ENCODE measurements at places on chromosomes 5 and 9.

DNA sequence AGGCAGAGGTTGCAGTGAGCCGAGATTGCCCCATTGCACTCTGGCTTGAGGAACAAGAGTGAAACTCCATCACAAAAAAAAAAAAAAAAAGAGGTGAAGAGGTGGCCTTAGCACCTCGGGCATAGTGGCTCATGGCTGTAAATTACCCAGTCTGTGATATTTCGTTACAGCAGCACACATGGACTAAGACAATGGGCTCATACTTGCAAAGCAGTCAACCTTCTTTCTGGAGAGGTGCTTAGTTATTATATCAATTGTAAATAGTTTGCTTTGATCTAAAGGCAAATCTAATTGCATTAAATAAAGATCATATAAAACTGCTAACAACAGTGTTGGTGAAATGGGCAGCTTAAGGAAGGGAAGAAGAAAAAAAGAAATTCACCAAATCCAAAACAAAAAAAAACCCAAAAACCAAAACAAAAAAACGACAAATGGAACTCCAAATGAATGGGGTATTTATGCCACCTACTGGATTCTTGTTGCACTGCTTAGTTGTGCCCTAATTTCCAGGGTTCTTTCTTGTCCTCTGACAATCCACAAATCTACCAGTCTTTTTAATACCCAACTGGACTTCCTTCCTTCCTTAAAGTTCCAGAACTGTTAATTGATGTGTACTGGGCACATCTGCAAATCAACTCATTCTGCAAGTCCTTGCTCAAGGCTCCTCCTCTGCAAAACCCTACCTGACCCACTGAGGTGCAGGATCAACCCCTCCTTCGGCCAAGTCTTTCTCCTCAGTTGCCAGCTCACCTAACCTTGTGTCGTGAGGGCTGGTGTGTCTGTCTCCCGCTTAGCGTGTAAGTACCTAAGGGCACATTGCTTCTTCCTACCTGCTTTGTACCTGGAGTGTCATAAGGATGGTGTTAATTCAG, 35.0 kb upstream of the DMRT1 start:
- peak; percentile 21 for DNase-seq

GRCh38 chr9:116322521-116322920, 168.9 kb downstream of the PAPPA start:
- DNase-seq, result no peak

- DNase-seq, result no peak
These were observed at the start of gene GDA for GRCh38 chr9:72149231-72149975. Gene GDA (plus strand): TSS chr9:72149440. CDS start chr9:72149560, 120 bp downstream.

GRCh38 chr9:32304495-32304894, 79.9 kb upstream of the ACO1 start:
- no peak for DNase-seq

- peak; percentile 58 for DNase-seq
These were observed 37.1 kb downstream of the PRDM6 start for GRCh38 chr5:123125962-123126732.

GRCh38 chr5:32330126-32330971, 17.6 kb upstream of the MTMR12 start:
- DNase-seq, result no peak

GRCh38 chr5:2212481-2212880, 329.8 kb upstream of the IRX4 start:
- no peak for DNase-seq

GRCh38 chr5:122029818-122030217, 48.2 kb downstream of the LOX start:
- DNase-seq, result no peak

- DNase-seq, result no peak
These were observed 101.5 kb downstream of the PLPPR1 start for GRCh38 chr9:101130054-101130453.

- no peak for DNase-seq
These were observed 1864.8 kb downstream of the MAT2B start for GRCh38 chr5:165370233-165370632.

GRCh38 chr9:107685376-107685775, 195.8 kb upstream of the KLF4 start:
- no peak for DNase-seq

DNA sequence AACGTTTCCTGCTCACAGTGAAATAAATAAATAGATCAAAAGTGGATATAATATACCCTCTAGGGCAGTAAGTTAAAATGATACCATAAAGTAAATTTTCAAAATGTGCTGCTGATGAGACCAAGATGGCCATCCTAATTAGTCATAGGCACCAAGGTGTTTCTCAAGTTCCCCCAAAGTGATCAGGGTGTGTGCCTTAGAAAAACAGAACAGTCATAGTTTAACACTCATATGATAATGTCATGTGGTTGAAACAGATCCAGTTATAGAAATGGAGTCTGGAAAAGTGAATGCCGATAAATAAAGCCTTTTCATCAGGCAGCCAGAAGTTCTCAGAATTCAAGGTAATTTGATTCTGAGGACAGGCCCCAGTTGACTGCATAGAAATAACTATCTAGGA, 161.5 kb upstream of the CDKN2B start:
- peak; percentile 54 for DNase-seq

DNA sequence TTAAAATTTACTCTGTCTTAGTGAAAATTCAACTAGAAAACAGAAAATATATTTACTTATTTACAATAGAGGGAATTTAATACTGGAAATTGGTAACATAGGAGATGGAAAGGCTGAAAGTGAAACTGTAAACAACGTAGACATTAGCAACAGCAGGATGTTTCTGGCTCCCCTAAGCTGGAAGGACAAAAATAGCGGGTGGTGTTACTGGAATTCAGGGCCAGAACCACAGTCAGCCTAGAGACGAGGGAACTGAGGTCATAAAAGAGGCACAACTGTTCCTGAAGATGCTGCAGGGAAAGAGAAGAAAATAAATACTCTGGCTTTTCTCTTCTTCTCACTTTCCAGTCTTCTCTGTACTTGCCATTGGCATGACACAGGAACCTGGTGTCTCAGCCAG, 80.4 kb upstream of the NIPBL start:
- DNase-seq, result no peak

DNA sequence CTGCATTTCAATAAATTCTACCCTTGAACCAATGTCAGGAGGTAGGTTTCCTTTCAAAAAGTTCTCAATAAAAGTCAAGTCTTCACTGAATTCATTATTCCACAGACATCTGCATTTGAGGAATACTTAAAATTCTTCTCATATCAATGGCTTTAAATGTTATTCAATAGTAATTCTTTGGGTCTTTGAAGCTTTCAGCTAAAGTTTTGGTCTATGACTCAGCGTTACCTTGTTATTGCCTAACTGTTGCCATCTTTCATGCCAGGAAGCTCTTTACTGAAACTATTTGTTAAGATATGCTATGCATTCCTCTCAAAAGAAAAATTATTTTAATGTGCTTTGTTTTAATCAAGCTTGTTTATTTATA, 170.5 kb downstream of the NNT start:
- peak; percentile 73 for DNase-seq

- DNase-seq, result peak; percentile 52
These were observed 21.6 kb downstream of the NFX1 start for GRCh38 chr9:33311953-33312352.

GRCh38 chr5:149113669-149114068, 27.6 kb upstream of the ABLIM3 start:
- peak; percentile 95 for DNase-seq

DNA sequence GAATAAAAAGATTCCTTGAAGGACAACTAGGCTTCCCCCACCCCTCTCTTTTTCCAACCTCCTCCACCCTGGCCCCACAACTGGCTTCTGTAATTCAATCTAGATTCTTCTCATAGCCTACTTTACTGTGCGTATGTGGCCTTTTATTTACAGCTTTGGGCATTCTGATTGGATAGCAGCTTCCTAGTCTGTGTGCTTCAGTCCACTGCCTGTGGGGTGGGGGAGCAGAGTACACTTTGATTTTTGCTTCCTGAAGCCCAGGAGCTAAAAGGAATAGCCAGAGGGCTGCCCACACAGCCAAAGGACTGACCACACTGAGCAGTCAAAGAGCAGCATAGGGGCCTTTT, 30.4 kb downstream of the RUSC2 start:
- no peak for DNase-seq

DNA sequence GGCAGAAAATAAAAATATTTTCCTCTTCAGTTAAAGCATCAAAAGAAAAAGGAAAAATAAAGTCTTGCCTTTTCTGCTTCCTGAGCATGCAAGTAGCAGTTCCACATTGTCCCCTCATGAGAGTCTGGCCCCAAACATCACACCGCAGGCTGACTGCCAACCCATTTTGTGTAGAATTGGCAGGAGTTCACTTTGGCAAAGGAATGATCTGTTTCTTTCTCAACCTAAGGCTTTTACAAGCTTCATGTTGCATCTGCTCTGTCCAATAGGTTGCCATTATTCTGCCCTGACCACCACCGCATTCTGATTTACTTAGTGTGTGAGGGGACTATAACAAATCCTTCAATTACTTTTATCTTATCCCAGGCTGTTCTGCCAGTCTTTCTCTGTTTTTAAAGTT, 249.5 kb downstream of the ISL1 start:
- no peak for DNase-seq

DNA sequence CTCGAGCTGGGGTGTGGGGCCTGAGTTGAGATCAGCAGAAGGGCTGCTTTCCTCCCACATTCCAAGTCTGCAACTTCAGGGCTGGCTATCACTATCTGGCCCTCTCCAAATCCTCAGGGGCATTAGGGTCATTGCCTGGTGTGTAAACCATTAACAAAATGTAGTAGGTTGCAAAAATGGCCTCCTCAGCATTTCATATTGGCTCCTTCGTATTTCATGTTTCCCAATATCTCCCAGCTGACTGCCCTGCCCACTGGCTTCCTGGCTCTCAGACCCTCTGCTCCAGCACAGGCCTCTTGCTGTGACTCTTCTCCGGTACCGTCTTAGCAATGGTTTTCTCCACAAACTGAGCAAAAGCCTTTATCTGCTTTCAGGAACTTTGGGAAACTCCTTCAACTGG, 113.8 kb downstream of the GADD45G start:
- DNase-seq, result no peak

DNA sequence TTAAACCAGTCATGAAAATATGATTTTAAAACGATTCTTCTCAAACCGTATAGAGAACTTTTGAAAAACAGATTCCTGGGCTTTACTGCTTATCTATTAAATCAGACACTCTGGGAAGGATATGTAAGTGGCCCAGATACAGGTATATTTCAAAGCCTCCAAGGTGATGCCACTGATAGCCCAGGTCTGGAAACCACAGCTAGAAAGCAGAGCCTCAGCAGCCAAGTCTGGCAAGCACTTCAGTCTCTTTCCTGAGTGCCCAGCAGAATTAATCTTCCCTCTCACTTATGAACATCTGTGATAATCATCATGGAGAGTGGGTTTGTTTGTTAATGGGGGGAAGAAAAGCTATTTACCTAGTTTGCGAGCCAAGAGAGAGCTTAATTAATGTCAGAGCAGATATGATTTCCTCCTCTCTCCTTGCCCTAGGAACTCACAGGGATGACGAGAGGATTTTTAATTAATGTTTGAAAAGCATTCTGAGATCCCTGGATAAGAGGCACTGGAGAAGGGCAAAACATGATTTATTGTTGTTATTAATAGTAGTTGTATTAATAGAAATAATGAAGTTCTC, 368.4 kb downstream of the TLE1 start:
- no peak for DNase-seq

- DNase-seq, result peak; percentile 28
These were observed 1.2 kb downstream of the FSD1L start for GRCh38 chr9:105449081-105449480.

GRCh38 chr9:94870793-94871558, 144.5 kb downstream of the AOPEP start:
- DNase-seq, result no peak

- DNase-seq, result no peak
These were observed 244.5 kb upstream of the VLDLR start for GRCh38 chr9:2377117-2377516.

DNA sequence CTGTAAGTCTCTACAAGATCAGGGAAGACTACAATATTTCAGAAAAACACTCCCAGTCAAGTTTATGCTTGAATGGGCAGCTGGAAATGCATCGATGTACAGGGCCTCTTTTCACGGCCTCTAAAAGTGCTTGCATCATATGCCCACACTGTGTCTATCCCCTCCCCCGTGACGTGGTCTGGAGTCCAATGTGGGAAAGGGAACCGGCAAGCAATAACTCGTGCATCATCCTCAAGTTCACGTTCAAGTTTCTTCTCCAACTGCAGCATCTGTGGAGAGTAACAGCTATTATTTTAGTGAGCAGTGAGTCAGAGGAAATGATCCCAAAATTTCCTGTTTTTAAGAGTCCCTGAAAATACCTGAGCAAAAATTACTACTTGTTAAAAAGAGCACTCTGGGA, 22.3 kb downstream of the ATPSCKMT start:
- no peak for DNase-seq

- DNase-seq, result peak; percentile 59
These were observed 141.8 kb downstream of the FAM174A start for GRCh38 chr5:100676817-100677631.

DNA sequence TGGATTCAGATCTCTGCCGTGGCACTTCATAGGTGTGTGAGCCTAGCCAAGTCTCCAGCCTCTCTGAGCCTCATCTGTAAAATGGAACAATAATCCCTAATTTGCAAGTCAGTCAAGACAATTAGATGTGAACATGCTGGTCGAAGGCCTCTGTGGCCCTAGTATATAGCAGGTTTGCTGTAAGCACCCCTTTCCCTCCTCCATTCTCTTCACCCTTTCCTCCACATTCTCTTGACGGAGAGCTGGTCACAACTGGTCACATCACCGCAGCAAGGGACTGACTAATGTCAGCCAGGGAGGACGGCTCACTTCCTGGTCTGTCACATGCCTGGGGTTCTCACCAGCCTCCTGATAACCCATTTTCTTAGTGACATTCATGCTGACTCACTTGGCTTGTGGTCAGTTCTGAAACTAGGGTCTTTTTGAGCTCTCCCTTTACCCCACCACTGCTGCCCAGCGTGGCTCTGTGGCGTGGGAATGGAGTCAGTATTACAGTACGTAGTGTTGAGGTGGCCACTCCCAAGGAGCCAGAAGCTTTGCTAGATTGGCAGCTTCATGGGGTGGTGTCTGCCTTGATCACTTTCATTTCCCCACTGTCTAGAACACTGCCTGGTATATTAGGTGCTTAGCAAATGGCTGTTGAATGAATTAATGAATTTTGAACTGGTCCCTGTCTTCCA, 47.8 kb downstream of the ERGIC1 start:
- DNase-seq, result peak; percentile 47

DNA sequence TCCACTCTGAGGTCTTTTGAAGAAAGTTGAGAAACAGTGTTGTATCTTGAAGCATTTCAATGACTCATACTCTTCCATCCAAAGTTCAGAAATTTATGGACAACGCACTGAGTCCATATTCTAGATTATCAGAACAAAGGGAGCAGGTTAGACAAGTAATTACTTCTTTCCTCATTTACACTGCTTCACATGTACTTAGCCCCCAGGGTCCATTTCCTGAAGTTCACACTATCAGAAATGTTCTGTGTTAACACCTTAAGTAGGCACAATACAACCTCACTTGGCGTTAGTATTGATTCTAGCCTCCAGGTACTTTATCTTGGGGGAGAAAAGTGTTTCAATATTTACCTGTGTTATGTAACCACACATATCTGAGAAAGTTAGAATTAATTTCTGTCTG, 487.9 kb upstream of the DMAC1 start:
- DNase-seq, result no peak

DNA sequence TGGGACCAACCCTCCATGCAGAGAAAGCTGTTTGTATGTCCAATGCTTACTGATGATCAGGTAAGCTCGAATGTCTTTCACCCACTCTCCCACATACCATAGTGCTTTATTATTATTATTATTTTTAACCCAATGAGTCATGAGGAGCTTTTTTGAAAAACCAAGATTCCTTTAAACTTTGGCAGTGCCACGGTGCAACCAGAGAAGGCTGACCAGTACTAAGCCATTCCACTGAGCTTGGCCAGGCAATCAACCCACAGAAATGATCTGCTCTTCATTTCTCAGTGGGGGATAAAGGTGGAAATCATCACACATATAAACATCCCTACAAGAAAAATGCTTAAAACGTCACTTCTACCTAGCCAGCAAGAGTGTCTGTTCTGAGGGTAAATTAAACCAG, 35.5 kb downstream of the JAKMIP2 start:
- DNase-seq, result no peak

All from HCEC 1CT (cell line).